ENCODE measurements at places on chromosomes 11 and 22. TPM values are rescaled to one million over a fixed set of nuclear protein-coding genes. Genes with fewer than 3 reads are reported as not detected.

CD82 gene
- 7.9 TPM for total RNA-seq

MS4A1 gene
- not detected for total RNA-seq

ACRV1 gene
- not detected for total RNA-seq

OR10G8 gene
- total RNA-seq, result not detected

LAYN gene
- 9.3 TPM for total RNA-seq

OR52I2 gene
- not detected for total RNA-seq

- no peak for DNase-seq
Observed at GRCh38 chr11:12211331-12212065, 101.1 kb downstream of the MICAL2 start.

GRCh38 chr22:41902932-41903421 is 11.9 kb downstream of the SHISA8 start:
- no peak for DNase-seq

DNA sequence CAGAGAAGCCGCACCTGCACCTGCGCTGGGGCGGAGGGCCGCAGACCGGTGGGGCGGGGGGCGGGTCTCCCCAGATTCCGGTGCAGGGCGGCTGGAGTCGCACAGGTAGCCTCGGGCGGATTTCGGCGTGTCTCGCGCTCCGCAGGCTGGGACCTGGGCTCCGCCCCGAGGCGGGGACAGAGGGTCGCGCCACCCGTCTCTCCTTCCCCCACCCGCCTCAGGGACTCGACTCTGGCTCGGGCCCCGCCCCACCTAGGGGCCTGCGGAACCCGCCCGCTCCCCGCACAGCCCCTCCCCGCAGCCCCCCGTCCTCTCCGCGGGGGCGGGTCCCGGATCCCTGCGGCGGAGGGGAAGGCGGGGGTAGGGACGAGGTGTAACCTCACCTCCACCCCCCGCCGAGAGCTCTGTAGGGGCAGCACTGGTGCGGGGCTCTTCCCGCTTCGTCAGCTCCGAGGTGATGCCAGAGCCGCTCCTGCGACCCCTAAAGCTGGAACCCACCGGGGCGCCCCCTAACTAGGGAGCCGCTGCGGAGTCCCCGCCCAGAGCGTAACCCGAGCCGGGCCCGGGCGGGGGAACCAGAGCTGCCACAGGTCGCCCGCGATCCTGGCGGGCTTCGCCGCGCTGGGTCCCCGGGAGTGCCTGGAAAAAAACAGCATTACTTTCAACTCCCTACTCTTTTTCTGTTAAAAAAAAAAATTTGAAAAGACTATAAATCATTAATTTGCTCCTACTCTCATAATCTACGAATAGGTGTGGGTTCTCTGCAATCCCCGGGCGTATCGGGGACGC is at the start of gene SLC29A2:
SLC29A2 (minus strand) TSS at position 134 of the 789 bp plus-strand sequence. CDS start 169 bp downstream, outside the sequence.
- peak; percentile 92 for DNase-seq

DNA sequence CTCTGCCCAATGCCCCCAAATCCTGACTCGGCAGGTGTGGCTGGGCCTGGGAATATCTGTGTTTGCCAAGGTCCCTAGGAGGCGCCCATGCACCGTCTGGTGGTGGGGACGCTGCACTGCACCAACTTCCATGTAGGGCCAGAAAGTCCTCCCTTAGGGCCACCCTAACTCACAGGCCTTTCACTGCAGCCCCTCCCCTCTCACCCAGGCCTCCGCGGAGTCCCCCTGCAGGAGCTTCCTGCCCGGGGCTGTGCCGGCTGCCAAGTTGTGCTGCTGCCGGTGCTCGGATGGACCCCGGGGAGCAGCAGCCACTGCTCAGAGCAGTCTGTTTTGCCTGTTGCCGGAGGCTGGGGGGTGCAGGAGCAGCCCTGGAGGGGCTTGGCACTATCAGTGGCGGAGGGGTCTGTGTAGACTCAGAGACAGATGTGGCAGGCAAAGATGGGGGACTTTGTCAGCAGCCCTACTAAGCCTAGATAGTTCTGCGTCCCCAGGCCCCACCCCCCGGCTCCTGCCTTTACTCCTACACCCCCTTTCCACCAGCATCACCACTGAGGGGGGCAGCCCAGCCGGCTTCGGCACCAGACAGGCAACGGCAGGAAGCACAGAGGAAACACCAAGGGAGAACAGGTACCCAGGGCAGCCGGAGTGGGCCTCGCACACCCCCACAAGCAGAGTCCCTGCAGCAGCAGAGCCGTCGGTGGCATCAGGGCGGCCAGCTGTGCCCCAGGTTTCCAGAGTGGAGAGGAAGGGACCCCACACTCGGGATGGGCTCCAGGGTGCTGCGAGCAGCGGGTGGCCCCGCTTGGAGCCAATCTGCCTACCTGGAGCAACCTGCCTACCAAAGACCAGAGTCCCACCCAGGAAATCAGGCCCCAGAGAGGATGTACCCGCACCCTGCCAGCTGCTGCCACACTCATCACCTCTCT is 124.3 kb downstream of the TRIM29 start:
- DNase-seq, result peak; percentile 81

DNA sequence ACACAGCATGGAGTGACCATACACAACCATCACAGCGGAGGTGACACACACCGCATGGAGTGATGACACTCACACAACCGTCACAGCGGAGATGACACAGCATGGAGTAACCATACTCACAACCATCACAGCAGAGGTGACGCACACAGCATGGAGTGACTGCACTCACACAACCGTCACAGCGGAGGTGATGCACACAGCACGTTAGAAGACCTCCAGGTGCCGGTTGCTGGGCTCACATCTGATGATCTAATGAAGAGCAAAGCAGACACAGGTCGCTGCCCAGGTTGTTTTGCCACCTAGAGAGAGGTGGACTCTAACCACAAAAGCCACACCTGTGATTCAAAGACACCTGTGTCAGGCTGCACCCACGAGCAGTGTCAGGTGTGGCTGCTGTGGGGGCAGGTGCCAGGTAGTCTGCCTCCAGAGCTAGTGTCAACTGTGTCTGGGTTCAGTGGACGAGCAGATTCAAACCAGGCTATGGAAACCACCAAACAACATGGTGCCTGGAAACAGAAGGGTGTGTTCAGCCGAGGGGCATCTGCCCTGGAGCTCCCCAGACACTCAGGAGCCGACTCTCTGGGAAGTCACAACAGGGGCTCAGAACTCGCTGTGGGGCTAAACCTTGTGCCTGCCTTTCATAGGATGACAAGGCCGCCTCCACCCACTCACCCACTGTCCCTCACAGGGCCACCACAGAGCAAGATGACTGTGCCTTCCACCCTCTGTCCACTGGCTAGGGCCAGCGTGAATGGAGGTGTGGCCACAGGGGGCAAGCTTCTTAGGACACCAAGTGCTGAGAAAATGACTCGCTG is 608.2 kb downstream of the TBC1D22A start:
- no peak for DNase-seq

- peak; percentile 15 for DNase-seq
Observed at GRCh38 chr11:70913715-70914231, 338.6 kb downstream of the SHANK2 start.

DNA sequence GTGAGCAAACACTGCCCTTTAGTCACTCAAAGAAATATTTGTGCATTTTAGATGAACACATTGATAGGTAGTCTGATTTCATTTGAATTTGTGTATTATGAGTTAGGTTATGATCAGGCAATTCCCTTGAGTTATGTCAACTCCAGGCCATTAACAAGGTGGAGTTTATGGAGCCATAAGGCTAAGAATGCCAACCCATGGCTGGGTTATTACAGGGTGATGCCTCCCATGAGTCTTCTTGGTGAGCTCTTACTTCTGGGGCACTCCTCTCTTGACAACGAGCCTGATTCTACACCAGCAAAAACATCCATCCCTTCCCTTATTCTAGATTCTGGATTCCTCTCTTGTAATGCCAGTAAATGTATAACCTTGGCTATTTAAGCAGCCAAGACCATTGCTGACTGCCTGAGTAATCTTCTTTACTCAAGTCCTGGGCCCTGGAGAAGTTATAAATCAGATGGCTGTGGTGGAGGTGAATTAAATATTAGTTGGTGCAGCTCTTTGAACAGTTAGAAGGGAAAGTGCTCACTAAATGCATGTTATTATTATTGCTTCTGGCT is 645.7 kb upstream of the TENM4 start:
- DNase-seq, result no peak

DNA sequence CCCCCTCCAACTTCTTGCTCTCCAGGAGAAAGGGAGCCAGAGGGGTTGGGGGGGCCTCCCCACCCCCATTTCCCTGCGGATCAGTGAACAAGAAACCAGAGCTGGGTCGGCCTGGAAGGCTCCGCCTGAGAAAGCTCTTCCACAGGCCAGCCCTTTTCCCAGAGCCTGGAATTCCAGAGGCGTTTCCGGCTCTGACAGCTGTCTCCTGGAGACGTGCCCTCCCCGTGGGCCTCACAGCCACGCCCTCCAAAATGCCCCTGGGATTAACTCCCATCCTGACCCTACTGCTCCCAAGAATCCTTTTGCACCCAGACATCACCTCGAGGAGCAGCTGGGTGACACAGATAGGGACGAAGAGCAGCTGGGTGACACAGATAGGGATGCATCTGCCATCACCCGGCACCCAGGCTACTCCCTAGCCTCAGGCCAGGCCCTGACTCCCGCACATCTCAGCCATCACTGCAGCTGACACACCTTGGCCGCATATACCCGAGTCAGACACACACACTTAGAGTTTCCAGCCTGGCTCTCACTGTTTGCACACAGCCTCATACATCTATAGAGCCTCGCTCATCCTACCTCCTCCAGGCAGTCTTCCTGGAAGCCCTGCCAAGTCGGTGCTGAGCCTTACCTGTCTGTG is 7.6 kb upstream of the CDC42EP1 start:
- no peak for DNase-seq

- no peak for DNase-seq
Observed at GRCh38 chr22:28736301-28737155, 5.1 kb downstream of the CHEK2 start.

DNA sequence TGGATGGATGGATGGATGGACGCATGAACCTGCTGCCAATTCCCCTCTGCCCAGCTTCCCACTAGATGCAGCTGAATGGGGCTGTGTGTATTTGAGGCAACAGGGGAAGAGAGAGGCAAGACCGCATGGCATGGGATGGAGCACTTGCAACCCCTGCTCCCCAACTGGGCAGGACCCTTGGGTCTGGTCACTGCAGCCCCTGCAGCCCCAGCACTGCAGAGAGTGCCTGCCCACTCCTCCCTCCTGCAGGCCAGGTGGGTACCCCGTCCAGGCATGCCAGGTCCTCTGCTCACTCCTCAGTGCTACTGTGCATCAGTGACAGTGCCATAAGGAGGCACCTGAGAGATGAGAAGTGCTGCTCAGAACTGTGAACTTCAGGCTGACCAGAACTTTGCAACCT is 40.3 kb downstream of the OSBPL5 start:
- no peak for DNase-seq

- DNase-seq, result peak; percentile 99
Observed at GRCh38 chr11:76235233-76236091, 29.2 kb upstream of the WNT11 start.

DNA sequence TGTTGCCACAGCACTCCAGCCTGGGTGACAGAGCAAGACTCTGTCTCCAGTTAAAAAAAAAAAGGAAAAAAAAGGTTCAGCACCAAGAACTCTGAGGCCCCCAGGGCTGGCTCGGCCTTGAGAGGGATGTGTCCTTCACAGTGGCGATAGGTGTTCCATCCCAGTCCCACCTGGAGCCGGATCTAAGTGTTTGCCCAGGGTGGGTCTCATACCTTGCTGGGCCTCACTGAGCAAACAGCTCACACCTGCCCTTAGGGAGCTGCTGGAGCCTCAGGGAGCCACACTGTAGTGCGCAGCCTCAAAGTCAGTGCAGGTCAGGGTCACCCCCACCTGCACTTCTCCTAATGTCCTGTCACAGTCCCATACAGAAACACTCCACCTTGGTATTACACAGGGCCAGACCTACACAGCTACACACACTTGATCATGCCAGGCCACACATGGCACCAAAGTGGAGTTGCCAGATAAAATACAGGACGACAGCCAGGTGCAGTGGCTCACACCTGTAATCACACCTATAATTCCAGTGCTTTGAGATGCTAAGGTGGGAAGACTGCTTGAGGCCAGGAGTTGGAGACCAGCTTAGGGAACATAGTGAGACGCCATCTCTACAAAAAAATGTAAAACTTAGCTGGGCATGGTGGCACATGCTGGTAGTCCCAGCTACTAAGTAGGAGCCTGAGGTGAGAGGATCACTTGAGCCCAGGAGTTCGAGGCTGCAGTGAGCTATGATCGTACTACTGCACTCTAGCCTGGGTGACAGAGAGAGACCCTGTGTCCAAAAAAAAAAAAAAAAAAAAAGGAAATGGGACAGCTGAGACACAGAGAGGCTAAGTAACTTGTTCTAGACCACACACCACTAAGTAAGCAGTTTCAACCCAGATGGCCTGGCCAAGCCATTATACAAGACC is 7.3 kb downstream of the STARD10 start:
- no peak for DNase-seq

GRCh38 chr22:34236527-34236926 is 316.3 kb upstream of the LARGE1 start:
- no peak for DNase-seq

DNA sequence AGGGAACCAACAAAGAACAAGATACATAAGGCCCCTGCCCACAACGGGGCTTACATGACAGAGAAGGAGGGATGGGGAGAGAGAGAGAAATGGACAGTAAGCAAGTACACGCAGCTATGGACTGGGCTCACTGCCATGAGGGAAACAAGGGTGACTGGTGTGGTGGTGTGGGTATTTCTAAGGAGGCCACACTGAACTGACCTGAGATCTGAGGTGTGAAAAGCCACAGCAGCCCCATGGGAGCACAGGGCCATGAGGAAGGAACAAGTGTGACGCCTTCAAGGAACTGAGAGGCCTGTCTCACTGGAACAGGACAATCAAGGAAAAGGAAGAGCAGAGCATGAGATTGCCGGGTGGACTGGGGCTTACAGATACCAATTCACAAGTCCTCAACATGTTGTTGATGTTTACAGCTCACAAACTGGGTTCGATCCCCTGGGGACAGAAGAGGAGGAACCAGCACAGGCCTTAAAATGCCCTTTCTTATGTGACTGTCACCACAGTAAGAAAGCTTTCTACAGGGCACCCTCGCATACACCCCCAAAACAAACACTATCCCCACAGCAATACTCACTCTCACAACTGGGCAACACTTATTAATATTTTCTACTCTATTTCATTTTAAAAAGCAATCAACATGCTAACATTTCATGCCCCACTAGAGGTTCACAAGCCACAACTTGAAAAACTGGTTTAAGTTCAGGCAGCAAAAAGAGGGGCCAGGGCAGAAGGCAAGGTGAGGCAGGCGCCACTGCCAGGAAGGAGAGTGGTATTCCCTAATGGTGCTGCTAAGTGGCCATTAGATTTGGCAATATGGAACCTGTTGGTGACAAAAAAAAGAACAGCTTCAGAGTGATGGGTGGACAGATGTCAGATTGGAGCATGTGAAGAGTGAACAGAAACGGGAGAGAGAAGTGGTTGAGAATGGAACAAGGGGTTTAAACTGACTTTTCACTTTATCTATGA is 39.1 kb downstream of the TCIRG1 start:
- no peak for DNase-seq

GRCh38 chr11:10428453-10428852 is 26.6 kb upstream of the AMPD3 start:
- DNase-seq, result no peak
